ENCODE measurements at places on chromosomes 12 and 14. TPM values are rescaled to one million over a fixed set of nuclear protein-coding genes. Genes with fewer than 3 reads are reported as not detected.

GRCh38 chr12:30979371-30980259, 53.1 kb downstream of the TSPAN11 start:
- DNase-seq: no peak

DNA sequence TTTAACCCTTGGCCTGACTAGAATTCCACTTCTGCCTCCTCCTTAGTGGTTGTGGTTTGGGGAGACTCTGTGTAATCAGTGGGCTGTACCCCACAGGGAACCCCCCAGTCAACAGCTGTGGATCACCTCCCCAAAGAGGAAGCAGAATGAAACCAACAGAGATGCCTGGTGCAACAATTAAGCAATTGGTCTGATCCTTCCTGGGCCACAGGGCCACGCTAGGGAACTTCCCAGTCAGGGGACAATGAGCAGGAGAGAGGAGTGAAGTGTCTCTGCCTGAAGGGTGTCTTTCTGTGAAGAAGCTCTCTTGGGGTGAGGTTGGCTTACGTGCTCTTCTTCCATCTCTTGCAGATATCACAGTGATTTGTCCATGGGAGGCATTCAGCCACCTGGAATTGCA, 8.2 kb downstream of the PDE6H start:
- DNase-seq: no peak

DNA sequence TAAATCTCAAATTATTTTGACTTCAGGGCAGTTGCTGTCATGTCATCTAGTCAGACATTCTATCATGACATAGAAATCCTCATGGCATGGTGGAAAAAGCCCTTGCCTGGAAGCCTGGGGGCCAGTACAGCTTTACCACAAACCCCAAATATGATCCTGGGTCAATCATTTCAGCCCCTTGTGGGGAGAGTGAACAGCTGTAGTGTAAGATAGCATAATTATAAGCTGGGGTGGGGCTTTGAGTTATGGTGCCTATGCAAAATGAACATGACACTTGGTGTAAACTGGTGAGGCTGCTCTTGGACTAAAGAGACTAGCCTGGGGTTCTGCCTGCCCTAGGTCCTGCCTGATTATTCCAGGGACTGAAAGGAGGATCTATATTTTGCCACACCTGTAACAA, 207.7 kb upstream of the DDHD1 start:
- no peak for DNase-seq

Gene RASSF8
- total RNA-seq: 0.20 TPM

DNA sequence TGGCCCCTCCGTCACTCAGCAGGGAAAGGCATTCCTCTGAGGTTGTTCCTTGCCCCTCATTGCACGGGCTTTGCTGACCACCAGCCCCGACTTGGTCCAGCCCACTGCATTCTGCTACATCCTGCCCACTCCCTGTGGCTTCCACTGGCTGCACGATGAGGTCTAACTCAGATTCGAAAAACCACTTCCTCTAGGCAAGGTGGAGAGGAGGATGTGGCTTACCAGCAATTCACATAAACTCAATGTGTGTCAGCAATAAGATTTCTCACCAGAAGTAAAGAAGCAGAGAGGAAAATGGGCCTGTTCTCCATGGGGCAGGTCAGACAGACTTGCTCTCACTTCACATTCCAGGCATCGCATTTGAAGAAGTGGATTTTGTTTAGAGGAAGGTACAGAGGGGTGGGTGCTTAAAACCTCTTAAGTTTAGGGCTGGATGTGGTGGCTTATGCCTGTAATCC, 14.7 kb downstream of the GPR68 start:
- DNase-seq: peak; percentile 84

DNA sequence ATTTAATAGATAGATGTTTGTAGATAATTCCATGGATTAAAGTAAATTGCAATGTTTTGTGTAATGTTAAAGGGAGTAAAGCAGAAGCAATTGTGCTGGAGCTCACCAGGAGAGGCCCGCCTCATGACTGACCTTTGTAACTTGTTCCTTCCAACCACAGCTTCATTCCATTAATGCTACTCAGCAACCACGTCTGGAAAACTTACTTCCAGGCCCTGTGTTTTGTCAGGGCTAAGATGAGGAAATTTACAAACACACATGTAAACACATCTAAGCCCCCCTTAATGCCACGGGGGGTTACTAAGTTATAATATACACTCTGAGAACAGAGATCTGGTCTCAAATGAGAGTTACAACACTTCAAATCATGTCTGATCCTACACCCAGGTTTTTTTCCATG, 12.4 kb downstream of the LUM start:
- DNase-seq: no peak

Gene NOS1
- not detected for total RNA-seq

DNA sequence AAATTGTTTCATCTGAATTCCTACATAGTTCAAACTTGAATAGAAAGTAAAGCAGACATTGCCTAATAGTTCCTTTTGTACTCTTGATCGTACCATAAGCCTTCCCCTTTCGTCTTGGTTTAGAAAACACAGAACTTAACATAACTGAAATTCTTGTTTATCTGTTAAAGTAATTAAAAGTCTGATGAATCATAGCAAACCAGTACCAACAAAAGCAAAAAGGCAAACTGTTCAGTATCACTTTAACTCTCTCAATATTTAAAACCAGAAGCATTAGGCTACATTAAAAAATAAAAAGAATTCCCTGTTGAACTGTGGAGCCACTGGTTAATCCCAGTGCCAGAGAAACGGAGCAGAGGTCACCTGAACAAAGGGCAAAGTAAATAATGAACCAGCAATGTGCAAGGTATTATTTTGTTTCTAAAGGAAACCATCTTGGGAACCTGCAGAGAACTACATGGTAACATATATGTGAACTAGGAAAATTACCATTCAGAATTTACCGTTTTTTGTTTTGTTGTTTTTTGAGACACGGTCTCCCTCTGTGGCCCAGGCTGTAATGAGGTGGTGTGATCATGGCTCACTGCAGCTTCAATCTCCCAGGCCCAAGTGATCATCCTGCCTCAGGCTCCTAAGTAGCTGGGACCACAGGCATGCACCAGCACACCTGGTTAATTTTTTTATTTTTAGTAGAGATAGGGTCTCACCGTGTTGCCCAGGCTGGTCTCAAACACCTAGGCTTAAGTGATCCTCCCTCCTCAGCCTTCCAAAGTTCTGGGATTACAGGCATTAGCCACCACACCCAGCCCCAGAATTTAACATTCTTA, 17.1 kb upstream of the HIGD1C start:
- DNase-seq: no peak

DNA sequence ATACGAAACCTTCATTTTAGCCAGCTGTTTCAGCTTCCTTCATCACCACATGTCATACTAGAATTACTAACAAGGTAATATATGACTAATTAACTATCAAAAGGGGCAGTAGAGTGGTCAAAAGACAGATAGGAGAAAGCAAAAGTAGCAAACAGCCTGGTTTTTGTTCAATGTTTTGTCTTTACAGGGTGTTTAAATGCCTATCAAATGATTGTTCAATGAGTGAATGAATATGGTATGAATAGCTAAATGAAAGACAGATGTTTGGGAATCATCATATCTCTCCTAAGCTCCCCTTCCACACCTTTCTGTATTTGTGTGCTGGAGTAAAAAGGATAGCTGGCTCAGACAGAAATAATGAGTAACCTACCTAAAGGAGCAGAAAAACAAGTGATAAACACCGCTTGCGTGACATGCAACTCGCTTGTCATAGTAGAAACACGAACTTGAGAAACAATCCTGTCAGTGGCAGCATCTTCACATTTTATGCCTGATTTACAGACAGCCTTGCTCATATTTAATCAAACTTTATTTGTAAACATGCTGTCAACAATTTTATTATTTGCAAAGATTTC, 34.2 kb downstream of the ABCC9 start:
- DNase-seq: no peak
